ENCODE measurements at places on chromosomes 4 and X. TPM values are rescaled to one million over a fixed set of nuclear protein-coding genes. Genes with fewer than 3 reads are reported as not detected.

Gene ZNF711
- not detected for polyA plus RNA-seq

Gene USO1
- polyA plus RNA-seq, result 17.5 TPM

DNA sequence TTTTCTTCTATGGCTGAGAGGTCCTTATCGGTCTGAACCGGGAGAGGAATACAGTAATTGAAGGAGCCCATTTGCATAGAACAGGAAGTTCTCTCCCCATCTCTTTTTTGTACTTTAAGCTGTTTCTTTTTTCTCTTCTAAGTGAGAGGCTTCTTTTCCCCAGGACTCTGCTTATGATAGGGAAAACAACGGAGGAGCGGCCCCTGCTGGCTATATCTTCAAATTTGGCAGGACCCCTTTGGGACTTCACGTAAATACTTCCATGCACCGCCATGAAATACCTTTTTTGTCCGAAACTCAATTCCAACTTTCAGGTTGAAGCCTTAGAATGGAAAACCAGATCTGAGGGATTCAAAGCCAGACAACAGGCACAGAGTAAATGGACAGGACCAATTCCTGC, 1153.0 kb upstream of the INTU start:
- DNase-seq, result no peak

DNA sequence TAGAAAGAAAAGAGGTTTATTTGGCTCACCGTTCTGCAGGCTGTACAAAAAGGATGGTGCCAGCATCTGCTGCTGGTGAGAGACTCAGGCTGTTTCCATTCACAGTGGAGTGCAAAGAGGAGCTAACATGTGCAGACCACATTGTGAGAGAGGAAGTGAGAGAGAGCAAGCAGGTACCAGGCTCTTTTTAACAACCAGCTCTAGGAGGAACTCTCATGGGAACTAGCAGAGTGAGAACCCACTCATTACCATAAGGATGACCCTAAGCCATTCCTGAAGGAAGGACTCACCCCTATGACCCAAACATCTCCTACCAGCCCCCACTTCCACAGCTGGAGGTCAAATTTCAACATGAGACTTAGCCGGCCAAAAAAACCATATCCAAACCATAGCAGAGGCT, 158.6 kb upstream of the ADGRL3 start:
- no peak for DNase-seq

- DNase-seq, result no peak
Observed at GRCh38 chrX:107398115-107398514, 51.3 kb upstream of the FRMPD3 start.

DNA sequence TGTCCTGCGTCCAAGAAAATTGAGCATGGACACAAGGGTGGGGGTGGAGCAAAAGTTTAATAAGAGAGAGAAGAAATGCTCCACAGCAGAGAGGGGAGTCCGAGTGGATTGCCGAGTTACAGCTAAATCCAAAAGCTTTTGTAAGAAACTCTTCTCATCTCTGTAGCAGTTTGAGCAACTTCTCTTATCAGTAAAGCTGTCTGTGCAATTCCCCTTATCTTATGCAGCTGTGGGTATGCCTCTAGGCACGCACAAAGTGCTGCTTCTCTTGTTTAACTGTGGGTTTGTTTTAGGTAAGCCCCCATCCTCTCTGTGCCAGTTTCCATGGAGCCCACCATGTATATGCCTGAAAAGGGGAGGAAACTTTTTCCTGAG, 44.8 kb downstream of the HMGB2 start:
- no peak for DNase-seq

- no peak for DNase-seq
Observed at GRCh38 chrX:8755813-8756212, 23.9 kb upstream of the ANOS1 start.

- DNase-seq, result no peak
Observed at GRCh38 chr4:121877041-121877773, 6.9 kb upstream of the BBS7 start.

DNA sequence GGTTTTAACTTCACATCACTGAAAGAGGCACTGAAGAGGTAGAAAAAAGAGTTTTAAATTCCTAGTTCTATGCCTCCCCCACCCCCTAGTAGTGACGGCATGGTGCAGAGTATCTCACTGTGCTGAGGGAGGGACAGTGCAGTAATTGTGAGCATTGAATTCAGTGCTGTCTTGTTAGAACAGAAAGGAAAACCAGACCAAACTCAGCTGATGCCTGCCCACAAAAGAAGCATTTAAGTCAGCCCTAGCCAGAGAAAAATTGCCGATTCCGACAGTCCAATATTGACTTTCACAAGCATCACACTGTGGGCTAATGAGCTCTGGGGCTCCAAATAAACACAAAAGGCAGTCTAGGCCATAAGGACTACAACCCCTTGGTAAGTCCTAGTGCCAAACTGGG, 417.7 kb downstream of the AR start:
- DNase-seq, result no peak

GRCh38 chrX:82842286-82842685, 665.8 kb upstream of the POU3F4 start:
- DNase-seq, result no peak

DNA sequence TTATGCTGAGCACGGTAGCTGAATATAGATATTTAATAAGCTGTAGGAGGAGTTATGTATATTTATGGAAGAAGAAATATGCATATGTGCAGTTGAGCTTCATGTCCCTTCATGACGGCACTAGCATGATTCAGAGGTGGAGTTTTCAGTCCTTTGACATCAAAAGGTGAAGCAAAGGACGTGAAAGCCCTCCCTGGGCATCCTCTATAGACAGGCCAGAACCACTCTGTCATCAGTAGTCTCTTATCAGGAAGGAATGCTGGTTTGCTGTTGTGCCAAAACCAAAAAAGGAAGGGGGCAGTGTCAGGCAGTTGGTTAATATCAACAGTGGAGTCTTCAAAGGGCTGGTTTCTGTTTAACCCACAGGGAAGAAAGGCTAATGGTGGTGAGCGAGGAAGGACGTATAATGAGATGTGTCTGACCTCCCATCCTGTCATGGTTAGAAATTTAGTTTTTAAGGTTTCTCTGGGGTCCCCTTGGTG, 23.5 kb upstream of the IL2 start:
- DNase-seq, result no peak

GRCh38 chrX:30150196-30150895, 65.0 kb upstream of the MAGEB2 start:
- DNase-seq, result no peak

DNA sequence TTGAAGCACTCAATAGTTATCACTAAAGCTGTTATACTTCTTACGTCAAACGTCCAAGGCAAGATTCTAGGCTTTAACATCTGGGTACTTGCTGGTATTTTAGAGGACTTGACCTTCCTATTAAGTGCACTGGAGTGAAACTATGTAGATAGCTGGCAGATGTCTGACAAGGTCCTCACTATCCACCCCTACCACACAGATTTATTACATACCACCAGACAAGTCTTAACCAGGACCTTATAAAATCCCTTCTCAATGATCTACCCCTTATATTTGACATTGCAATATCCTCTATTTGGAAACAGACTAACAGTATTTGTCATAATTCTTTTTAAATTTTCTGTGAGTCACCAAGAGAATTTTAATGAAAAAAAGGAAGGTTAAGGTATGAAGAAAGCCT, 78.8 kb downstream of the PDGFC start:
- DNase-seq, result peak; percentile 20

Measured in CD14-positive monocyte (primary cell).